Stimulated activated CD4-positive, alpha-beta T cell treated with anti-CD3 and anti-CD28 coated beads, Interleukin-2, amount 100 ng/mL, for 24 hours (primary cell): ENCODE measurements at places on chromosomes 2 and 18.

DNA sequence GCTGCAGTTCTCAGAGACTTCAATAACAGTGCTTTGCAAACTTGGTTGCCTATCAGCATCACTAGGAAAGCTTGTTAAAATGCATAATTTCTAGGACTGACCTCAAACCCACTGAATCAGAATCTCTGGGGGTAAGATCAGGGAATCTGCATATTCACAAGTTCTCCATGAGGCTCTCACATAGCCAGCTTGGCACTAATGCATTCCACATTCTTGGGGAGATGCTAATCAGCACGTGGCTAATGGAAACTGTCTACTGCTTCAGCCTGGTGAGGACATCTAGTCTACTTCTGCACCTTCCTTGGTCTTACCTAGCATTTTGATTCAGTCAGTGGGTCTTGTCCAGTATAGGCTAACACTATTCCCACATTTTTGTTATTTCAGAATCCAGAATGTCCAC lies 56.3 kb downstream of the RBKS start:
- DNase-seq, result no peak

- no peak for DNase-seq
Observed at GRCh38 chr2:157808421-157808820, 67.7 kb downstream of the ACVR1 start.

DNA sequence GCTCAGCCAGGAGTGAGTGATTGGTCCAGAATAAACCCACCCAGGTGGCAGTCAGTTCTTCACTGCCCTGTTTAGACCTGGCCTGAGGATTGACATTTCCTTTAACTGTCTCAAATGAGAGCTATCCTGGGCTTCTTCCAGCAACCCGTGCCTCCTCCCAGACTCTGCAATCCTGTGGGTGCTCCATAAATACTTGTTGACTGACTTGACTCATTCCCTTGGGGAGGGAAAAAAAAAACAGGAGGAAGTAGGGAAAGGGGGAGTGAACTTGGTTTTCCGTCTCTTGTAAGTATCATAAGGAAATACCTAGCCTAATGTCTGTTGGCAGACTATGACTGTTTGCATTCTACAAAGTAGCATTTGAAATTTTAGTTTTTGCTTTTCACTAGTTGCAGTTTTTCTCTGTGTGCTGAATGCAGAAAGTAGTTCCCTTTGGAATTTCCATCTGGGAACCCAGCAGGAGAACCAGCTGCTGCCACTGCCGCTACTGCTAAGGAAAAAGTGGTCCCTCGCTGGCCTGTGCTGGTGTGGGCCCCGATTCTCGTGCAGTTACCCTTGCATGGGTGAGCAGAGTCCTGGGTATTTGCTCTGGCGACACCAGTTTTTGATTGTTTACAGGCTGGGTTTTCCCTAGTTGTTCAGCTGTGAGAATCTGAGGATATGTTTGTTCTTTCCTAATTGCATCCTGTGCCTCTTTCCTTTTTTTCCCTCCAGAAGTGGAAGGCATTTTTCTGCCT lies 78.8 kb downstream of the TGOLN2 start:
- DNase-seq, result no peak

GRCh38 chr2:194567661-194568017 lies 1089.4 kb upstream of the SLC39A10 start:
- no peak for DNase-seq

GRCh38 chr2:105645031-105645937 lies 99.4 kb upstream of the NCK2 start:
- no peak for DNase-seq

DNA sequence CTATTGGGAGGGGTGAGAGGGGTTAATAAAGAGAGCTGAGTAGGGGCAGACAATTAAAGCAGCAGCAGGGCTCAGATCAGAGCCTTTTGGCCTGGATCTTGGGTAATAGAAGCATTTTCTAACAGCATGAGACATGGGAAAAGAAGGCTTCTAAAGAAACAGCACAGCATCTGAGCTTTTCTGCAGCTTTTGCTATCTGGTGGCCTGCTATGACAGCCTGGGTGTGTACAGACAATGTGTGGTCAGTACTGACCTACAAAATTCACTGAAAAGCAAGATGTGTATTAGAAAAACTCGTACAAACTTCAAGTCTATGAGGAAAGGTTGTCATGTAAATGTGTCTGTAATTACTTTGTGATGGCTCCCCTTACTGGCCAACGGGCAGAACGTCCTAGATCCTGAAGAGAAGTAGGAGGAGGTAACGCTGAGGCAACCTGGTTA lies 95.6 kb downstream of the GALNT3 start:
- DNase-seq, result no peak

- no peak for DNase-seq
Observed at GRCh38 chr2:239122421-239123110, 274.7 kb downstream of the TWIST2 start.

DNA sequence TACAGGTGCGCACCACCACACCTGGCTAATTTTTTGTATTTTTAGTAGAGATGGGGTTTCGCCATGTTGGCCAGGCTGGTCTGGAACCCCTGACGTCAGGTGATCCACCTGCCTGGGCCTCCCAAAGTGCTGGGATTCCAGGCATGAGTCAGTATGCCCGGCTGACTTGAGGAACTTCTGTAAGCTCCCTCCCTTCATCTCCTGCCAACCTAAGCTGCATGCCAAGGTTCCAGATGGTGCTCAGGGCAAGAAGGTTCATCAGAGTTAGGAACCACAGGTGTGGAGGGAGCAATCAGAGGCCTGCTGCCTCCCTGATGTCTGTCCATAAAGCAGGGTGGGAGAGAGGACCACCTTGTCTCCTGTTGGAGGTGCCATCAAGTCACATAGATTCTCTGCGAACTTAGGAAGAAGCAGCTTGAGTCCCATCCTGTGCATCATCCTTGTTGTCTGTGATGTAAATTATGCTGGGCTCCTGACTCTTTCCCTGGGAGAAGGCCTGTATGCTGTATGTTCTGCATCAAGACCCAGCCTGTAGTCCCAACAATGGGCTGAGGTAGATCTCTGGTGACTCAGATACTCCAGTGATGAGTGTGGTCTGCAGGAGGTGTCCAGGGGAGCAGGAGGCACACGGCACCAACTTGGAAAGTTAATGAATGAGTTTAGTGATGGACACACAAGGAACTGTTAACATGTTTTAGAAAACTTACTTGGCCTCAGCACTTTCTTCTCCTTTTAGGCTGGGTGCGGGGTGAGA lies 53.1 kb downstream of the TMEM17 start:
- no peak for DNase-seq

DNA sequence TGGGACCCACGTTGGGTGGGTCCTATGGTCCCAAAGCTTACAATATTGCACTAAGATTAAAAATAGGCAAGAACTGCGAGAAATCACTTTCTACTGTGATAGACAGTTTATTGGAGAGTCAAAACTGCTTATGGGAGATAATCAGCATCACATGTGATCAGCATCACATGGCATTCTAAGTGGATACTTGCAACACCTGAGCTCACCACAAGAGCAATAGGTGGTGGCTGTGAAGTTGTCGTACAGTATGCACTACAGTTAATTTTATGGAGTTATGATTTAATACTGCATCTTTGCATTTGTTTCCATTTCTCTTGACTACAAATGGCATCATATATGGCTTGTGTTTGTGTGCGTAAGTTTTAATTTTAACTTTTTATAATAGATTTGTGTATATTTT lies 11.6 kb downstream of the PNO1 start:
- DNase-seq, result no peak

DNA sequence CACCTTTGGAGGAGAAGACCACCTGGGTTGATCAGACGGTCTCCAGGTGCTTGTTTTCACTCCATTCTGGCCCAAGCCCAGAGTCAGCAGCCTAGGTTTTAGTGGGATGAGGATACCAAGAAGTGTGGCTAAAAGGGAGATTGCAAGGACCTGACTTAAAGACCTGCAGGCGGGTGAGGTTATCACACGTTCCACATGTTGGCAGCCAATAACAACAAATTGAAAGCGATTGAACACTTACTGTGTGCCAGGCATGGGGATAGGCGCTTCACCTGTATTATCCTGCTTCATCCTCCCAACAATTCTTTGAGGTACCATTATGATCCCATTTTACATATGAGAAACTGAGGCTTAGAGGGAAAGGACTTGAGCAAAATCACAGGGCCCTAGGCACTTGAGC lies 5.0 kb downstream of the ARL4C start:
- DNase-seq, result no peak

DNA sequence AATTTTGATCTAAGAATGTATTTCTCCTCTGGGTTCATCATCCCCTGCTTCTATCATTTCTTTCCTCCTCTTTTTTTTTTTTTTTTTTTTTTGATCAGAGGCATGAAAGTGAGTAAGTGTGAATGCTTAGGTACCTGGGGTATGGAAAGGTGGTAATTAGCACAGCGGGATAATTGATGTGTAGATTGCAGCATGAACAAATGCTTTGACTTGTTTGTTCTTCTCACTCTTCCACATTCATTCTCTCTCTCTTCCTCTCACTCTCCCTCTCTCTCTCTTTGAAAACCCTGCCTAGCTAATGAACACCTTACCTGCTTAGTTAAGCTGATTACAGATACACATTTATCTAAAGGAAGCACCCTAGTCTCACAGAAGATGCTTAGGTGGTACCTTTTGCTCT lies 74.7 kb downstream of the ZEB2 start:
- no peak for DNase-seq

- no peak for DNase-seq
Observed at GRCh38 chr2:96391153-96391827, 55.7 kb downstream of the NCAPH start.

GRCh38 chr2:72972352-72973136 lies 55.2 kb downstream of the EMX1 start:
- no peak for DNase-seq

GRCh38 chr2:191622374-191623320 lies 55.3 kb upstream of the NABP1 start:
- no peak for DNase-seq

GRCh38 chr2:204860274-204860673 lies 315.0 kb downstream of the PARD3B start:
- no peak for DNase-seq

- no peak for DNase-seq
Observed at GRCh38 chr2:222920657-222921186, 59.9 kb downstream of the ACSL3 start.

GRCh38 chr2:20494241-20494640 lies 47.4 kb downstream of the RHOB start:
- no peak for DNase-seq

- no peak for DNase-seq
Observed at GRCh38 chr2:120052597-120052996, 39.7 kb downstream of the EPB41L5 start.

- no peak for DNase-seq
Observed at GRCh38 chr2:9232886-9233285, 26.3 kb downstream of the ASAP2 start.

DNA sequence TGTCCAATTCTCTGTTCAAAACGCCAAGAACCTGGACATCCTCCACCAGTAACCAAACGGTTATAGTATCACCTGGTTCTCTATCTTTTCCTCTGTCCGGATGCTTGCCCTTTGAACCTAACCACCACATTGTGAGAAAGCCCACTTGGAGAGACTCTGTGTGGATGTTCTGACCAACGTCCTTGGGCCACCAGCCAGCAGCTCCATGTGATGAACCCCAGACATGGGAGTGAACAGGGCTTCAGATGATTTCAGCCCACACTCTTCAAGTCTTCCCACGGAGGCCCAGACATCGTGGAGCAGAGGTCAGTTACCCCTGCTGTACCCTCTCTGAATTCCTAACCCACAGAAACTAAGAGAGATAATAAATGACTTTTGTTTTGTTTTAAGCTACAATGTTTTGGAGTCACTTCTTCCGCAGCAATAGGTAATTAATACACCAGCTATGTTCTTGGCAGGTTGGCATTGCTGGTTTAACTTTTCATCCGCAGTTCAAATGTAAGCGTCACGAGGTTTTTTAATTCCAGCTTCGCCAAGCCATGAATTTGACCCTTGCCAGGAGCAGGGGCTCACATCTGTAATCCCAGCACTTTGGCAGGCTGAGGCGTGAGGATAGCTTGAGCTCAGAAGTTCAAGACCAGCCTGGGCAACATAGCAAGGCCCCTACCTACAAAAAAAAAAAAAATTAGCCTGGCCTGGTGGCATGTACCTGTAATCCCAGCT lies 36.1 kb upstream of the ZNF532 start:
- no peak for DNase-seq

DNA sequence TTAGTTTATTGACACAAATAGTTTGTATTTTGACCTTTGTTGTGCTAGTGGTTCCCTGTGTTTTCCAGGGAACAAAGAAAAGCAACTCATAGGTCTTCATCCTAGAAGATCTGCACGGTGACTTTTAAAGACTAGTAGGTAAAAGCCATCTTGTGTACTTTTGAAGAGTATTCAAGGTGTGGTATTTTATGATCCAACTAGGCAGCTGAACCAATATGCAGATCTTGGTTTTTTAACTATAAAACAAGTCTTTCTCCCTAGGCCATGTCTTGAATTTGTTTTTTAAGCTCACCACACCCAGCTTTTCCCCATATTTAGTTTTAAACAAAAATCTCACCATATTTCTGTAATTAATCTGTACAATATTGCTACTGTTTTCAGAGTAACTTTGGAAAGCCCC lies 30.0 kb upstream of the MYO1B start:
- DNase-seq, result no peak

- no peak for DNase-seq
Observed at GRCh38 chr18:9290156-9290555, 44.4 kb upstream of the TWSG1 start.

GRCh38 chr2:35495182-35495581 lies 860.4 kb upstream of the CRIM1 start:
- DNase-seq, result no peak

GRCh38 chr2:109335631-109336176 lies 206.7 kb downstream of the SH3RF3 start:
- no peak for DNase-seq

DNA sequence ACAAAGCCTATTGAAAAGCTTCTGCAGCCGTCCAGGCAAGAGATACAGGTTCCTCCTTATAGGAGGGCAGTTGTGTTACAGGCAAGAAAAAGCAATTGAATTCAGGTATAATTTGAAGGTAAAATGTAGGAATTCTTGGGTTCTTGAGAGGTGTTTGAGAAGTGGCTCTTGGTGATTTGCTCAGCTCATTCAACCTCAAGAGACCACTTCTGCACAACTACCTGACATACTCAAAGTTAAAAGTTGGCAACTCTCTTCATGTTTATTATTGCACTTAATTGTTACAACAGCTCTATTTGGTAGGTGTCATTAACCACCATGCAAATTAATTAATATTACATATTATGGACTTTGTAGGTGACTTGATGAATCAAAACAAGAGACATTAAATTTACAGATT lies 753.2 kb downstream of the ADCYAP1 start:
- no peak for DNase-seq

- DNase-seq, result no peak
Observed at GRCh38 chr2:195410074-195410671, 246.9 kb upstream of the SLC39A10 start.

- DNase-seq, result no peak
Observed at GRCh38 chr2:177882501-177882900, 190.1 kb downstream of the PDE11A start.
